GM03348 (cell line): ENCODE measurements at places on chromosomes 12 and 14.

GRCh38 chr12:80777587-80777986, 60.9 kb downstream of the MYF5 start:
- DNase-seq = no peak

DNA sequence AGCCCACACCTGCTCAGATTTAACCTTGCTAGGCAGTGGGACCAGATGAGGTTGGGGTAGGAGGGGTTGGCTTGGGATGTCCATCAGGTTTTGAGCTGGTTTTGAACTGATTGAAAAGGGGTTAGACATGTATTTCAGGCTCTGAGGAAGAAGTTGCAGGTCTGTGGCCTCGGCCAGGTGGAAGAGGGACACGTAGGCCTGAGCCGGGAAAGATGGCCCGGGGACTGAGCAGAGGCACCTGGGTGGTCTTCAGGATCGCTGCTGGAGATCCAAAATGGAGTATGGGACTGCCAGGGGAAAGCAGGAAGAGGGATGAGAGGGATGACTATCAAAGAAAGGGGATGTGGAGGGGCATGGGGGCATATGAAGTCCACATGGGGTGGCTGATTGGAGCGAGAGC, 7.6 kb downstream of the NYNRIN start:
- no peak for DNase-seq

DNA sequence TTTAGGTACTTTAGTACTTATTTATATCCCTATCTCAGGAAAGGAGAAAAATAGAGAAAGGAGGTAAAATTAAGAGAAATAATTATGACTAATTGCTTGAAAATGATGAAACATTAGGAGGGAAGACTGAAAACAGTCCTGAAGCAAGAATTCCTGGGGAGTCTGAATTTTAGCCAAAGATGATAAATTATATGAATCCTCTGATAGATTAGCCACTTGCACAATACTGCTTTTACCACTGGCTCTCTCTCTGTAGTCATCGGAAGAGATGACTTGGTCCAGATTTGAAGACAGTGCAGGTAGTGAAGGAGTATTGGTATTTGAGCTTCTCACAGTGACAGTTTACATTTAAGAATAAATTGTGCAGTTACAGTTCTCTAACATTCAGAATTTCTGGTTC, 83.8 kb upstream of the CLEC14A start:
- DNase-seq = peak; percentile 76

DNA sequence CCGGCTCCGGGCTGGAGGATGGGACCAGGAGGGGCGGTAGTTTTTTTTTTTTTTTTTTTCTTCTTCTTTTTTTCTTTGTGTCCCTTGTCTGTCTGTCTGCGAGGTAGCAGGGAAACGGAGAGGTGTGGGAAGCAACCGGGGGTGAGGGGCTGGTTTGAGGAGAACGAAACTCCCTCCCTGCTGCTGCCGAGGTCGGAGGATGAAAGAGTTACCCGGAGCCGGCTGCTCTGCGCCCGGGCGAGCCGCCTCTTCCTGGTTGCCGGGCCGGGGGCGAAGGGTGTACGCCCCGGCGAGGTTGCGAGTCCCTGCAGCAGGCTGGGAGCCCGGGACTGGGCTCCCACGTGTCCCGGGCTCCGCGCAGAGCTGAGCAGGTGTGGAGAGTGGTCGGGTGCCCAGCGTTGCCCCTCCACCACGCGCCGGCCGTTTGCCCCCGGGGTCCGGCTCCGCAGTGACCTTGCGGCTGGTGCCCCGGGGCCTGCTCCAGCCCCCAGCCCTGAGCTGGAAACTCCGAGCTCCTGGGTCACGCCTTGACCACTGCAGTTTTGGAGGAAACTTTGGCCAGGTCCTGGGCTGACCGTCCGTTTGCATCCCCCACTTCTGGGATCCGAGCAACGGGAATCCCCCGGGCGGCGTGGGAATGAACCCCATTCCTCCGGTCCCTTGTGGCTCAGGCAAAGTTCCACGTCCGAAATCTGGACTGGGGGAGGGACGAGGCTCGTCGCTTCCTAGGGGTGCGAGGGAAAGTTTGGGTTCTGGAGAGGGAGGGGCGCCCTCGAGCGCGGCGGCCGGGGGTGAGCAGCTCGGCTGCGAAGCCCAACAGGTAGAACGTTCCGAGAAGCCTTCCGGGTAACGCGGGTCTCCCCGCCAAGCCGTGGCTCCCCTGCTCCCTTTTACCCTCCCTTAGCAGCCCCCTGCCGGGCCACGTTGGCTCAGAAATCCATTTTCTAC, 1.3 kb downstream of the CHST11 start:
- DNase-seq = peak; percentile 50

DNA sequence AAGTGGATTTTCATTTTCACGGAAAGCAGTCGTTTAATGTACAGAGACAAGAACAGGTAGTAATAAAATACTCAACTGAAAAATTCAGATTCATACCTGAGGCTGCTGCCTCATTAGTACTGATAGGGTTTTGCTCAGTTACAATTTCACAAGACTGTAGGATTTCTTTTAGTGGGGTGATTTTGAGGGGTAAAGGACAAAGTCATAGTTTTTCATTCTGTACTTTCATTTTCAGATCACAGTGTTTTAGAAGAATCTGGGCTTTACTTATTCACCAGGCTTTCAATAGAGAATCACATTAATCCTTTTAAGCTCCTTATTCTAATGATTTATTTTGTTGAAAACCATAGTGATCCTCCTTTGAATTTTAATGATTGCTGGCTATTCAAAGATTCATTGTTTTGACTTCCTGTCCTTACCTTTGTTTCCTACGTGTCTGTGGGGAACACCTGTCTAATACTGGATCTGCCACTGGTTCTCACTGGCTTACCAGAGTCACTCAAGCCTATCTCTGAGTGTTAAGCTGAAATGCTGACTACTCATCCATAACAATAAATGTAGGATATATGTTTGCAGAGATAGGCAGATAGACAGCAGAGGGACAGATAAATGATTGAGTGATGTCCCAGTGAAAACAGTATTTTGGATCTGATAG, 243.8 kb upstream of the NPAS3 start:
- no peak for DNase-seq
